ENCODE measurements at places on chromosomes 1 and 21.

DNA sequence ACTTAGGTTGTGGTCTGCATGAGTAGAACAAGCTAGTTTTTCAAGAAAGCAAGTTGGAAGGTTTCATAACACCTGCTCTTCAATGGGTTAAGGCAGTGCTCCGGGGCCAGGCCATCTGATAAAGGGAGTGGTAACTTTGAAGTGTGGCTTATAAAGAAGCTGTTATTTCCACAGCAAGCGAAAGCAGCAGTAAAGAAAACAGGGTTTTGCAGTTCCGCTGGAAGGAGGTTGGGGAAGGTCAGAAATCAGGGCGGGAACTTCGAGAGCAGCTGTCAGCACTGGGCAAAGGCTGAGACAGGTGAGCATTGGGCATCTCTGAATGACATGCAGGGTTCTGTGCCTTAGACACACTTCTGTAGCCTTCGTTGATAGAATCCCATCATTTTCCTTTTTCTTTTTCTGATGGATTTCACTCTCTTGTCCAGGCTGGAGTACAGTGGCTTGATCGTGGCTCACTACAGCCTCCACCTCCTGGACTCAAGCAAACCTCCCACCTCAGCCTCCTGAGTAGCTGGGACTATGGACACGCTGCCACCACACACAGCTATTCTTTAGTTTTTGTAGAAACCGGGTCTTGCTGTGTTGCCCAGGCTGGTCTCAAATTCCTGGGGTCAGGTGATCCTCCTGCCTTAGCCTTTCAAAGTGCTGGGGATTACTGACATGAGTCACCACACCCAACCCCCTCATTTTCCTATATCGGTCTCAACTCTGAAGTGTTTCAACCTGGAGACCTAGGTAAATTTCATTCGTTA lies 20.5 kb downstream of the TMEM51 start:
- DNase-seq = no peak

DNA sequence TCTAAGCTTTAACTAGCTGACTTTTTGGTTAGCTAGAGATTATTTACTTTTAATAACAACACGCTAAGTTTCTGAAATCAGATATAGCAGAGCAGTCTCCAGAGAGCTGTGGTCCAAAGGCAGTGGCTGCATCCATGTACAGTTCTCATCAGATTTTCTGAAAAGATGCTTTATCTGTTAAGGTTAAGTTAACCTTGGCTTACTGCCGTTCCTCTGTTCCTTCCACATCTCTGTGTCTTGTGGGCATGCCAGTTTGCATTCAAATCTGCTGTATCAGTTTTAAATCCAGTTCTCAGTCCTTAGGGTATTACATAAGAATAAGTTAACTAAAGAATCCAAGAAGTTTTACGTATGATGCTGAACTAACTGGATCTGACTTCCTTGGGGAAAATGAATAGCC lies 46.8 kb downstream of the SPATA46 start:
- DNase-seq = no peak

- DNase-seq = no peak
These were observed 36.3 kb downstream of the GABPB2 start for GRCh38 chr1:151106894-151107293.

GRCh38 chr1:194968916-194969315 lies 1639.3 kb downstream of the KCNT2 start:
- DNase-seq = no peak

DNA sequence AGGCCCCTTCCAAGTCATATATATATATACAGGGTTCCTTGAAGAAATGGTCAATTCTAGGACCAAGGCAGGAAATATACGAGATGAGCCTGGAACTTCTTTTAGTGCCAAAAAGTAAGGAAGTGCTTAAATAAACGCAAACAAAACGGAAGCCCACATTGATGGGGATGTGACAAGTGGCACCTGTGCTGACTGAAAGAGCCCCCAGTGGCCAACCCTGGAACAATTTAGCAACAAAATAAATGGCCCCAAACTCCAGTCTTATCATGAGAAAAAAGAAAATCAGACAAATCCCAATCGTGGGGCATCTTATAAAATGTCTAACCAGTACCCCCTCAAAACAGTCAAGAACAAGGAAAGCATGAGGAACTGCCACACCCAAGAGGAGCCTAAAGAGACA lies 17.7 kb downstream of the PLA2G5 start:
- no peak for DNase-seq

DNA sequence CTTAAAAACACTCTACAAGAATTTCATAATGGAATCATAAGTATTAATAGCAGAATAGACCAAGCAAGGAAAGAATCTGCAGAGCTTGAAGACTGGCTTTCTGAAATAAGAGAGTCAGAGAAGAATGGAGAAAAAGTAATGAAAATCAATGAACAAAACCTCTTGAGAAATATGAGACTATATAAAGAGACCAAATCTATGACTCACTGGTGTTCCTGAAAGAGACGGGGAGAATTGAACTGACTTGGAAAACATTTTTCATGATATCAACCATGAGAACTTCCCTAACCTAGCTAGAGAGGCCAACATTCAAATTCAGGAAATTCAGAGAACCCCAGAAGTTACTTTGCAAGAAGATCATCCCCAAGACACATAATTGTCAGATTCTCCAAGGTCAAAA lies 85.6 kb downstream of the GDAP2 start:
- DNase-seq = no peak

- no peak for DNase-seq
These were observed 23.1 kb downstream of the VASH2 start for GRCh38 chr1:212973426-212973825.

DNA sequence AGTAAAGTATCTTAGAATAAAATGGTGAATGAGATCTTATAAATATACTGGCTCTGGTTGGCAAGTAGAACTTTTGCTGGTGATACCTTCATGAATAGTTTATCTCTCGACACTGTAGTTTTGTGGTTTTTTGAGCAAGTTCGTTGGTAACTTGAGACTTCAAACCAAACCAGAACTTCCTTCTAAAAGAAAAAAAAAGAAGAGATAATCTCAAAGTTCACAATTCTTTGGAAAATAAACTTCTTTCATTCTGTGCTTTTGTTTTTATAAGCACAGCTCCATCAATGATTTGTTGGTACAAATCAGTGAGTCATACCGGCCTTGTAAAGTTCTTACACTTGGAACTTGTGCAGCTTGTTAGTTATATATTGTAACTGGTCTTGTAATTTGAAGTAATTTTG lies 2.3 kb downstream of the HIPK1 start:
- peak; percentile 59 for DNase-seq

- DNase-seq = no peak
These were observed 1.2 kb downstream of the TMEM234 start for GRCh38 chr1:32220746-32221580.

DNA sequence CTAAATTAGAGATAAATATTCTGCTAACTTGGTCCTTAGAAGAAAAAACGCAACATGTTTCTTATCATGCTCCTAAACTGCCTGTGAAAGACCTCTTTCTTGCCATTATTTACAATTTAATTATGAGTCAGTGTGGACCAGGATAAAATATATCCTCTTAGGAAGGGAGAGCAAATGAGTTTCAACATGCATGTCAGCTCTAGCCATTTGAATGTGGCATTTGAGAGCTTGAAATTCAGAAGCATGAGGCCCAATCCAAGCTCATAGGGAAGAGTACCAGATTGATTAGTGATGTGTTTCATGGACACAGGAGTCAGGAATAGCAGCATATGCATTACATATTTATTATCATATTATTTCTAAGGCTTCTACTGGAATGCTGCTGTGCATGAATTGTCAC lies 39.3 kb downstream of the TBX15 start:
- no peak for DNase-seq
